Astrocyte (in vitro differentiated cells and primary cell): ENCODE measurements at places on chromosomes 11 and 22. TPM values are rescaled to one million over a fixed set of nuclear protein-coding genes. Genes with fewer than 3 reads are reported as not detected.

EFEMP2 gene
- 97.3 and 119 TPM in 2 replicates for total RNA-seq

MICAL2 gene
- total RNA-seq, result 357 and 471 TPM in 2 replicates

TUB gene
- 5.7 and 6.0 TPM in 2 replicates for total RNA-seq

SSH3 gene
- total RNA-seq, result 19.1 and 20.1 TPM in 2 replicates

- DNase-seq, result no peak
These were observed 148.0 kb upstream of the B3GAT1 start for GRCh38 chr11:134560066-134560465.
